ENCODE measurements at places on chromosomes 7 and 10. TPM values are rescaled to one million over a fixed set of nuclear protein-coding genes. Genes with fewer than 3 reads are reported as not detected.

CNPY1 gene
- not detected for total RNA-seq

CALML5 gene
- not detected for total RNA-seq

FGL2 gene
- 0.20 TPM for total RNA-seq

SCART1 gene
- 0.22 TPM for total RNA-seq

MET gene
- 49.3 TPM for total RNA-seq

KIAA1549 gene
- 2.4 TPM for total RNA-seq

DYNC1I1 gene
- total RNA-seq = 3.9 TPM

DNAJB6 gene
- 100 TPM for total RNA-seq

VWA2 gene
- total RNA-seq = not detected

SUGCT gene
- 0.87 TPM for total RNA-seq

OPN1SW gene
- total RNA-seq = not detected

HHEX gene
- 38.8 TPM for total RNA-seq

CASP2 gene
- total RNA-seq = 11.6 TPM

IRF5 gene
- not detected for total RNA-seq

NME8 gene
- total RNA-seq = not detected

PRPS1L1 gene
- total RNA-seq = not detected

GNGT1 gene
- total RNA-seq = not detected

COG5 gene
- total RNA-seq = 15.7 TPM

RP9 gene
- total RNA-seq = 7.6 TPM

LBX1 gene
- total RNA-seq = not detected

CXCL12 gene
- 7.1 TPM for total RNA-seq

ERVW-1 gene
- not detected for total RNA-seq

COL26A1 gene
- total RNA-seq = under 0.01 TPM

SPDYE2B gene
- total RNA-seq = not detected

CLEC2L gene
- total RNA-seq = not detected

BAMBI gene
- total RNA-seq = 3.0 TPM

PON3 gene
- total RNA-seq = not detected

TSPAN33 gene
- 0.44 TPM for total RNA-seq

AKR1E2 gene
- total RNA-seq = 23.0 TPM

NEUROD6 gene
- not detected for total RNA-seq

GHITM gene
- total RNA-seq = 173 TPM

STX1A gene
- total RNA-seq = 4.0 TPM

HYAL4 gene
- 0.20 TPM for total RNA-seq

ANTXRL gene
- not detected for total RNA-seq

CCDC186 gene
- total RNA-seq = 13.7 TPM

OR2AE1 gene
- total RNA-seq = not detected

HECW1 gene
- not detected for total RNA-seq

AKR1C8 gene
- total RNA-seq = not detected

HOXA3 gene
- total RNA-seq = 2.4 TPM

Measured in lung microvascular endothelial cell (primary cell).